Germinal center (tissue), 1 donor: ENCODE measurements at places on chromosomes 2 and 18.

DNA sequence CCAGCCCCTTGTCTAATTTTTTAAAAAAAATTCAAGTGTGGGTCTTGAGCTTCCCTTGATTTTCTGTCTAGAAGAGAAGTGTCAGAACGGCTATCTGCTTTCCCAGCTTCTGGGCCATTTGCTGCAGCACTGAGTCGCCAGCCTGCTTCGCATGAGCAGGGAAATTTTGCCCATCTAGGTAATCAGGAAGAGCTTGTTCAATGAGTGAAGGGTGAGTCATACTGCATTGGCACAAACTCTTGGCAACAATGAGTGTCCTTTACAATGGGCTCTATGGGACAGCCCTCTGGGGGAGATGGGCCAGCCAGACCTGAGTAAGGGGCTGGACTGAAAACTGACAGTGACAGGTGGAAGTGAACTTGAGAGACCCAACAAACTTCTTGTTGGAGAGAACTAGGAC, 2.4 kb upstream of the RNF144A start:
- no peak for DNase-seq

GRCh38 chr2:239456940-239457339, 56.1 kb upstream of the HDAC4 start:
- no peak for DNase-seq

- peak; percentile 78 for DNase-seq
These were observed 7.0 kb downstream of the SPEG start for GRCh38 chr2:219441451-219442255.

GRCh38 chr2:104312684-104313083, 541.2 kb upstream of the POU3F3 start:
- no peak for DNase-seq

DNA sequence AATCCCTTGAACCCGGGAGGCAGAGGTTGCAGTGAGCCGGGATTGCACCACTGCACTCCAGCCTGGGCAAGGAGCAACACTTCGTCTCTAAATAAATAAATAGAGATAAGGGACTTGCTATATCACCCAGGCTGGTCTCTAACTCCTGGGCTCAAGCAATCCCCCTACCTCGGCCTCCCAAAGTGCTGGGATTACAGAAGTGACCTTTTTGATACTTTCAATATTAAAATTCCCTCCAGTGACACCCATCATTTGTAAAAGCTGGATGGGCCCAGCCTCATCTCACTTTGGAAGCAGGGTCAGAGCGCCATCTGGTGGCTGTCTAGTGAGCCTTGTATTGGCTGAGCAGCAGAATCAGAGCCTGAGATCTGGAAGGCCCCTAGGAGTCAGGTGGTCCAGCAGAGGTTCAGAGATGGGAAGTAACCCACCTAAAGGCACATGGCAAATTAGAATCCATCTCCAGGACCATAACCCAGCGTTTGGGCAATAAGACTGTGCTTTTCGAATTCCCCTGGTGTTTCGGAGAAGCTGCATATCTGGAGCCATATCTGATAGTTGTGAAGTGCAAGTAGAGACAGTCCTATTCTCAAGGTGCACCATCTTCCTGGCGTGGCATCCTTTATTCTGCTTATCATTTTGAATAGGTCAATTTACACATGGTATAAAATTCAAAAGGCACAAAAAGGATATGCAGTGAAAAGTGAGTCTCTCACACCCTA, 18.3 kb upstream of the SLC35F6 start:
- DNase-seq: peak; percentile 71

- no peak for DNase-seq
These were observed 65.3 kb upstream of the MAPK4 start for GRCh38 chr18:50494569-50494968.
